NCI-H460 (cell line): ENCODE measurements at places on chromosomes 1 and 21.

- no peak for DNase-seq
Observed at GRCh38 chr1:31591425-31592093, 15.2 kb downstream of the TINAGL1 start.

DNA sequence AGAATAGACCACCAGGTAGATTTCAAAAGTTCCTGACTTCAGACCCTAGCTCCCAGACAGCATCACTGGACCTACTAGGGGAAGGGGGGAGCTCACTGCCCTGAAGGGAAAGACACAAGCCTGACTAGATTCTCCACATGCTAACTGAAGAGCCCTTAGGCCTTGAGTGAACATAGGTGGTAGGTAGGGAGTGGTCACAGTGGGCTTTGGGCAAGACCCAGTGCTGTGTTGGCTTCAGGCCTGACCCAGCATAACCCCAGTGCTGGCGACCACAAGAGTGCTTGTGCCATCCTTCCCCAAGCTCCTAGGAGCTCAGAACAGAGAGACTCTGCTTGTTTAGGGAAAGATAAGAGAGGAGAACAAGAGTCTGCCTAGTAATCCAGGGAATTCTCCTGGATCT is 51.1 kb upstream of the ACADM start:
- no peak for DNase-seq

DNA sequence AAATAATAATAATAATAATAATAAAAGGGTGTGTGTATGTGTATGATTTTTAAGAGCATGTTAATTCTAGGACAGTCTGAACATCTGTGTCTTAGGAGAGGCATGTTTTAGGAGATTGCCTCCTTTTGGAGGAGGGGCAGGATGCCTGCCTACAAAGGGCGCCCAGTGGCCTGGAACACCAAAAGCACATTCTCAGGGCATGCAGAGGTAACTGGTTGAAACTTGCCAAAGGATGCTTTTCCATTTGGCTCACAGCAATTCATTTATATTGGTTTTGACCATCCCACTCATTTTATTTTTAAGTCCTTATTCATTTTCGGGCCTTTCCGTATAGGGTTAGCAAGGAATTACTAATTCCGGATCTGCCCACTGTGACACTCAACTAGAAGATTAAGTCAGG is 21.1 kb upstream of the LAMC2 start:
- DNase-seq: no peak

GRCh38 chr1:246820666-246821065 is 96.5 kb downstream of the SCCPDH start:
- no peak for DNase-seq

DNA sequence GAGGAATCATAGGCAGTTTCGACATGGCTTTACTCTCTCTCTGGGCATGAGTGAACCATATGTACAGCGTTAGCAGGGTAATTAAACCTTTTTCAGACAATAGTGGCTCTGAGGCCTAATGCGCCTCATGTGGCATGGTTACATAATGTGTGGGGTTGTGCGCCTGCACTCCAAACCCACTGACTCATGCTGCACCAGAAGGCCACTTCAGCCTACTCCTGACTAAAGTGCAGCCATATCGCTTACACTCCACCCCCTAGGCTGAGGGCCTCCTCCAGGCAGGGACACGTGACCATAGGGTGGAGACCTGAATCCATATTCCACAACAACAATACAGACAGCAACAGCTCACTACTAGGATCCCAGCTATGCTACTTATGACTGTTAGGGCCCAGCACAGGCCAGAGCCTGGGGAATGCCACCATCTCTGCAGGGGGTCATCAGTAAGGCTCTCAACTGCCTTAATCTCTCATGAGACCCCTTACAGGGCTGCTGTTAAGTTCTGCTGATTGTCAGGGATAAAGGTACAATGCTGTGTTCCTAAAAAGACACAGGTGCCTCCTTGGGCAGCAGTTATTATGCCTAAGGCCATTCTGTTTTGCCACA is 13.4 kb upstream of the ODF2L start:
- no peak for DNase-seq

GRCh38 chr1:202821467-202821866 is 10.7 kb downstream of the PCAT6 start:
- DNase-seq: no peak

DNA sequence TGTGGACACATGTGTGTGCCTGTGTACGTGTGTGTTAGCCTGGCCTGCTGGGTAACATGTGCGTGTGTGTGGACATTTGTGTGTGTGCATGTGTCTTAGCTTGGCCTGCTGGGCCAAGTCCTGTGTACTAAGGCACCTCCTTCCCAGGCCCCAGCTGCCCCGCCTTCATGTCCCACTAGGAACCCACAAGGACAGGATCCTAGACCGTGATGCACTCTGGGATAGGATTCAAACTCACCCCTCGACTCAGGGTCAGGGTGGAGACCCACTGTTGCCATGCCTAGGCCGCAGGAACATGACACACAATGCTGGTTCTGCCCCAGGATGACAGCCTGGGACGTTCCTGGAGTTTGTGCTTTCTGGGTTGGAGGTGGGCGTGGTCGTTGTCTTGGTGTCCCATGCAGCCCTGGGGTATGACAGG is 89.9 kb upstream of the TMPRSS2 start:
- no peak for DNase-seq

DNA sequence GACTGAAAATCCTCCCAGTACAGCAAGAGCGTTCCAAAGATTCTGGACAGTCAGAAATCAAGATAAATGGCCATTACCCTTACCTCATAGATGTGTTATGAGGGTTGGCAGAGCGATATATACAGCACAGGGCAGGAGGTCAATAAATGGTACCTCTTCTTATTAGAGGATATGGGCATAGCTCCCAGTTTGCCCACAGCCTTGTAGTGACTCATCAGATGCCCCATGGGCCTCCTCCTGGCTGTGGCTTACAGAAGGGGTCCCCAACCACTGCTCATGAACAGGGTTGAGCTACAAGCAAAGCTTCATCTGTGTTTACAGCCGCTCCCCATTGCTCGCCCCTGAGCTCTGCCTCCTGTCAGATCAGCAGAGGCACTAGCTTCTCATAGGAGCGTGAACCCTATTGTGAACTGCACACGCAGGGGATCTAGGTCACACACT is 7.3 kb upstream of the IFNGR2 start:
- DNase-seq: no peak

DNA sequence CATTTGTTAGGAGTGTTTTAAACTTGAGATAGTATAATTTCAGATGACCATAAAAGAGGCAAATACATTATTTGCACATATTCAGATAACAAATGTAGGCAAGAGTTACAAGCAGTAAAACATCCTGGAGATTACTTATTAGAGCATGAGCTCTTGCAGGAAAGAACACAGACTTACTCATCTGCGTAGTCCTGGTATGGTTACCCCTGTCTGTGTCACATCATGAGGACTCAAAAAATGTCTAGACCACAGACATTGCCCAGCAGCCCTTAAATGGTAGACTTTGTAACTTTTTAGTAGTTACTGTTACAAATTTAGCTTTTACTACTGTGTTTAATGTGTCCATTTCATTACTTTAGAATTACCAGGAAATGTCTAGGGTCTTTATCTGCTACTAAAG is 12.8 kb downstream of the CACHD1 start:
- DNase-seq: no peak

- DNase-seq: no peak
Observed at GRCh38 chr1:151949371-151950193, 40.3 kb upstream of the THEM4 start.

GRCh38 chr1:110200190-110200589 is 9.9 kb upstream of the KCNC4 start:
- DNase-seq: no peak

DNA sequence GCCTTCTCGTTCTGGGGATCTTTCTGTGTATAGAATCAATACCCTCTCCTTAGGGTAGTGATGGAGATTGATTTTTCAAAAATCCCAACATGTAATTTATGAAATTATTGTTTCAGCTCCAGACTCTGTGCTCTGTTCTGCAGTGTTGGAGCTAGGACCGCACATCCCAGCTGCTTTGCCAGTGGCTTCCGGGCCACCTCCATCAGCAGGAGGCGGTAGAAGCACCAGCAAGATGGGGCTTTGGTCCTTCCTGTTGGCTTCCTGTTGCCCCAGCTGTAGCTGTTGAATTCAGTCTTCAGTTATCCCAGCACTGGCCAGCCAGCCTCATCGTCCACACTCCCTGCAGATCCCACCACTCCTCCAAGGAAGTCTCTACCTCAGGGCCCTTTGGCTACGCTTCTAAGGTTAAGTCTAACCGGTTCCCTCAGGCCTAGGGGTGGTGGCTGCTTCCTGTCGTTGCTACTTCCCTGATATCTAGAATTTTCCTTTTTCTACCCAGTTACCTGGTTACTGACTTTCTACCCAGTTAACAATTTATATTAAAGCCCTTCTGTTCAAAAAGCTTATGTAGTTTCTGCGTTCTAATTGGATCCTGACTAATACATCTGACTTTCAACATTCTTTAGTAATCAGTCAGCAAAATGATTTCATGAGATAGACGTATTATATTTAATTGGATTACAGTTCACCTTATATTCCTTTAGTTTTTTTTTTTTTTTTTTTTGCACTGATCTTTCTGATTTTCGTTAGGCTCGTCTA is 24.6 kb downstream of the GALNT2 start:
- no peak for DNase-seq

- no peak for DNase-seq
Observed at GRCh38 chr1:234231061-234231892, 142.0 kb upstream of the COA6 start.

- DNase-seq: no peak
Observed at GRCh38 chr1:28154078-28154594, 22.4 kb downstream of the PTAFR start.

DNA sequence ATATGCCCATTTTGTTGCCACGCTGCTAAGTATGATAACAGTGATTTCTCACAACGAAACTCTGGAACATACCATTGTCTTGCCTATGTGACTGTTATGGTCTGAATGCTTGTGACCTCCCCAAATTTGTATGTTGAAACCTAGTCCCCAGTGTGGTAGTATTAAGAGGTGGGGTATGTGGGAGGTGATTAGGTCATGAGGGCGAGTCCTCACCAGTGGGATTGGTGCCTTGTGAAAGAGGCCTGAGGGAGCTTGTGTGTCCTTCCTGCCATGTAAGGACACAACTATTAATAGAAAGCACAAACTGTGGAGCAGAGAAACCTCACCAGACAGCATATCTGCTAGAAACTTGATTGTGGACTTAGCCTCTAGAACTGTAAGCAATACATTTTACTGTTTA is 84.6 kb downstream of the SELENOF start:
- no peak for DNase-seq

DNA sequence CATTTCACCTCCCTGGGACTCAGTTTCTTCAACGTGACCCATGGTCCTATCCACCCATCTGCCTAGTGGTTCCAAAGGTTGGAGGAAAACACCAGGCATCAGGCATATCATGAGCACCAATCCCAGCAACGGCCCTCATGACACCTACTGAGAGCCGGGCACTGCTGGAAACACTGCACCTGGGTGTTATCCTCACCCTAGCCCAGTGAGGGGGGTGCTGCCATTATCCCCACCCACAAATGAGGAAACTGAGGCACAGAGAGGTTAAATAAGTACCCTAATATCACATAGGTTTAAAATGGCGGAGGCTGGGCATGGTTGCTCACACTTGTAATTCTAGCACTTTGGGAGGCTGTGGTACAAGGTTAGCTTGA is 206.9 kb downstream of the MATN1 start:
- DNase-seq: no peak

- no peak for DNase-seq
Observed at GRCh38 chr1:2860476-2861142, 59.1 kb upstream of the TTC34 start.

DNA sequence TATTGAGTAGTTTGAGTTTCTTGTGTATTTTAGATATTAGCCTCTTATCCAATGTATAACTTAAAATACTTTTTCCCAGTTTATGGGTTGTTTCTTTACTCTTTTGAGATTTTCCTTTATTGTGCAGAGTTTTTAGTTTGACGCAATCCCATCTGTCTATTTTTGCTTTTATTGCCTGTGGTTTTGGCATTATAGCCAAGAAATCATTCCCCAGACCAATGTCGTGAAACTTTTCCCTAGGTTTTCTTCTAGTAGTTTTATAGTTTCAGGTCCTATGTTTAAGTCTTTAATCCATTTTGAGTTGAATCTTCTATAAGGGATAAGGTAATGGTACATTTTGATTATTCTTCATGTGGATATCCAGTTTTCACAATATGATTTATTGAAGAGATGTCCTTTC is 87.6 kb downstream of the LEPR start:
- DNase-seq: no peak

GRCh38 chr1:160217481-160218051 is 12.4 kb downstream of the PEA15 start:
- DNase-seq: no peak

GRCh38 chr21:26112975-26113374 is 57.6 kb downstream of the APP start:
- no peak for DNase-seq

- no peak for DNase-seq
Observed at GRCh38 chr1:60765204-60765603, 317.2 kb upstream of the NFIA start.

DNA sequence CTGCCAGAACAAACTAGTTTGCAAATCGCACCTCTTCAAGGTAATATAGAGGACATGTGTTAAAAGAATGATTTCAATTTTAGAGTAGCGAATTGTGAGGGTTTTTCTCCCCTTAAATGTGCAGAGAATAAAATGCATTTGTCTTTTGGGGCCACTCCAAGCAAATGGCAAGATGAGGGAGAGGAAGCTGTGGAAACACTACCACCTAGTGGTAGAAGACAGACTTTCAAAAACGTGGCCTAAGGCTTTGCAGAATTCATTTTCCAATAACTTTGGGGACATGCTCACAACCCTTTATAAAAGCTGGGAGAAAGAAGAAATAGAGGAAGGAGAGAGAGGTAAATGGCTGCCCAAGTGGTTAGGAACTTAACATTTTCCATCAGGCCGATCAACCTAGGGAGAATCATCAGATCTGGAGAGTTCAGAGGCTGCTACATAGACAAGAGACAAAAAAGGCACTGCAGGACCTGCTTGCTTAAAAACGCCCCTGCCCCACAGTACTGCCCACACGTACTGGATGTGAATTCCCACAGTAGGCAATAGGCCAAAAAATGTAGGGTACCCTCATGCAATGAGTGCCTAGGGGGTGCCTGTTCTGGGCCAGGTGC is 15.7 kb upstream of the RCAN1 start:
- peak; percentile 46 for DNase-seq

- no peak for DNase-seq
Observed at GRCh38 chr1:41015897-41016470, 5.5 kb downstream of the SLFNL1 start.

- DNase-seq: peak; percentile 81
Observed at GRCh38 chr1:117093091-117093534, 28.4 kb downstream of the TRIM45 start.

- DNase-seq: no peak
Observed at GRCh38 chr1:212225871-212226302, 59.3 kb upstream of the PPP2R5A start.
